ENCODE measurements at places on chromosomes 13 and 19.
A peak's percentile ranks its signal among the peaks of the same experiment; 100 is the strongest.

DNA sequence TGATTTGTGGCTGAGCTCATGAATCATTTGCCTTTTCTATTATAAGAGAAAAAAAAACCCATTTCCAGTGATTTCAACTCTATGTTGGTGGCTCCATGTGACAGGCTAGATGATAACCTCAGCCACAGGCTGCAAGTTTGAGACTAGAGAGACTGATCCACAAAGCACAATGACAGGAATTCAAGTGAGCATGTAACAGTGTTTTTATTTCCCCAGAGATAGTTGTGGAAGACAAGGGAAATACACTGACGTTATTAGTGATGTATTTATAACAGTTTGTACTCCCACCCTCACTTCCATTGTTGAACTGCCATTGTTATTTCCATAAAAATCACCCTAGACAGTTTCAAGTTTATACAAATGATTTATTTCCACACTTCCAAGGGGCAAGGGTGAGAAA, 27.9 kb upstream of the EDNRB start:
- DNase-seq: no peak

DNA sequence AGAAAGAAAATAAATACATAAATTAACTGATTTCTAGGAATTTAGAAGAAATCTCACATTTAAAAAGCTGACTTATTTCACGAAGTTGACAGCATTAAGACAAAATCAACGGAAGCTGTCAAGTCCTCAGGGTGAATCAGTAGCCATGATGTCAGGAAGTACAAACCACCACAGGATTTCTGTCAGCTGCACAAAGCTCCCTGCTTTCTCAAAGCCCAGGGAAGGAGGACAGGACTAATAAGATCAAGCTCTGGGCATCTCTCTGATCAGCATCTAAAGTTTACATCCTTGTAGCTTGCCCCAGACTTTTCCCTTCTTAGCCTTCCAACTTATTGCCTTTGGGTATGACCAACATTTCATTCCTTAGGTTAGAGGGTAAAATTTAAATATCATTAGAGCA, 9.4 kb downstream of the DCT start:
- no peak for DNase-seq

- DNase-seq: no peak
These were observed 4.1 kb downstream of the DAZAP1 start for GRCh38 chr19:1411255-1412191.

DNA sequence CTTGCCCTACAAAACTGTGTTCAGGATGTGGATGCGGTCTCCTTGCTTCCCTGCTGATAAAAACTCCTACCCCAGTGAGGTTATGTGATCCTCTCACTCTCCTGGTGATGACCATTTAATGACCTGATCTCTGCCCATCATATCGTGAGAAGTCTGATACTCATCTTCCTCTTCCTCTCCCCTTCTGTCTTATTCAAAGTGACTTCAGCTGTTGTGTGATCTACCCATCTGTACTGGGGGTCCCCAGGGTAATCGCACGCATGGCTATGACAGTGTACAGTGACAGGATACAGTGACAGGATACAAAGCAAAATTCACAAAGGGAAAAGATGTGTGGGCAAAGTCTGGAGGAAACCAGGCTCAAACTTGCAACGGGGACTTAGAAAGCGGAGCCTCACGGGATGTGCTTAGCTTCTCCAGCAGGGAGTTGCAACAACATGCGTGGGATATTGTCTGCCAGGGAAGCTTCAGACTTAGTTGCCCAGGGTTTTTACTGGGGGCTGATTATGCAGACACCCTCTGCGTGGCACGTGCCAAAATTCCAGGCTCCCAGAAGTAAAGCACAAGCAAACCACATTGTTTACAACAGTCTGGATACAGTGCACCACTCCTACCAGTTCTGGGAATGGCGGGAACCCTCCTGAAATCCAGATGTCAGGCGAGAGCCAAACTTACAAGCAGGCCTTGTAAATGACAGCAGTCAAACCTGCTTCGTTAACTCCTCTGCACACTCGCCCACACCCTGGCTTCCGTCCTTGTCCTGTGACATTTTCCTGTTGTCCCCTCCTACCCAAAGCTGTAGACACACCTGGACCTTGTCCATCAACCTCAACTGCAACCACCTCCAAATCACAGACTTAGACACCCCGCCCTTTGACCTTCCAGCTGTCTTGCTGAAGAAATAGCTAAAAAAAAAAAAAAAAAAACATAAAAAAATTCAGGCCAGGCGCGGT, 18.0 kb upstream of the GARRE1 start:
- no peak for DNase-seq

DNA sequence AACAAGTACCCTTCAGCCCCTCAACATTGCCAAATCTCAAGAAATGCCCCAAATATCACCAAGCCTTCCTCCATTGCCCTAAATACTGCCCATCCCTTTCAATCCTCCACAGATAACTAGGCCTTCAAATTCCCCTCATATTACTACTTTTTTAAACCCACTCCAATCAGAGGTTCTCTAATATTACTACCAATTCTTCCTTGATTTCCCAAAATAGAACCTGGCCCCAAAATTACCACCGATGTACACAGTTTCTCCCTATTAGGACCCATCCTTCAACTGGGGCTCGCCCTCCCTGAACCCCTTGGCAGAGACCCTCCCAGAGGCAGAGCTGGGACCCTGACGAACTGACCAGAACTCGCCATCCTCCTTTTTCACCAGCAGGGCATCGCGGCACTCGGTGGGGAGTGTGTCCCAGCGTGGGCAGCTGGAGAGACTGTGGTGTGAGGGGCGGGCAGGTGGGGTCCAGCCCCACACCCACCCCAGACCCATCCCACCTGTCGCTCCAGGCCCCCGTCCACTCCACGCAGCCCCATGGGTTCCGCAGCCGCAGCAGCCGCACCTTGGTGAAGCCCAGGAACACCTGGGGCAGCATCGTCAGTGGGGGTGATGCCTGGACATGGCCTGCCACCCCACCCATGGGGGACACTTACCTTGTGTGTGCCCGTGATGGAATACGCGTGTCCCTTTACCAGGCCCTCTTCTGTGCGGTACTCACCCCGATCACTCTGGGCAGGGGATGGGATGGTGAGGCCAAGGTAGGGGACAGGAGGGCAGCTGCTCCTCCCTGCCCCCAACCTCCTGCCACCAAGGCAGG, 6.1 kb downstream of the CAPN12 start:
- DNase-seq: no peak

DNA sequence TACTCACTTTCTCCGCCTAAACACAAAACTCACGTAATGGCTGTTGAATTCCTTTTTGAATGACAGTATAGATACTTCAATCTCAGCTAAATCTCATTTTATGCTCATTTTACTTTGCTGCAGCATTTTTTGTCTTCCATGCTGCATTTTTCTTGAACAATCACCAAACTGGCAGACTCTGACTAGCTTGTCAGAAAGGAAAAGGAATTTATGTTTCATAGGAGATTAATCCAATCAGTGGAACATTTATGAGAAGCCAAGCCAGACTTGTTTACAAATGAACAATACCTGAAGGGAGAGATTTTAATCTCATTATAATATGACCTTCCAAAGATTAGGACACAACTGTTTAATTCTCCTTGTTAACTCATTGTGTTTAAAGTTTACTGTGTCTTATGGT, 1044.3 kb downstream of the DIAPH3 start:
- no peak for DNase-seq

- DNase-seq: no peak
These were observed 10.3 kb downstream of the MBD3L2B start for GRCh38 chr19:7010722-7011593.

- DNase-seq: no peak
These were observed at the start of gene IGFL3 for GRCh38 chr19:46124638-46125115. Gene IGFL3 (minus strand): TSS chr19:46124688. CDS start chr19:46124649, 39 bp downstream.

GRCh38 chr13:76019421-76020044, 383.4 kb downstream of the LMO7 start:
- DNase-seq: no peak

DNA sequence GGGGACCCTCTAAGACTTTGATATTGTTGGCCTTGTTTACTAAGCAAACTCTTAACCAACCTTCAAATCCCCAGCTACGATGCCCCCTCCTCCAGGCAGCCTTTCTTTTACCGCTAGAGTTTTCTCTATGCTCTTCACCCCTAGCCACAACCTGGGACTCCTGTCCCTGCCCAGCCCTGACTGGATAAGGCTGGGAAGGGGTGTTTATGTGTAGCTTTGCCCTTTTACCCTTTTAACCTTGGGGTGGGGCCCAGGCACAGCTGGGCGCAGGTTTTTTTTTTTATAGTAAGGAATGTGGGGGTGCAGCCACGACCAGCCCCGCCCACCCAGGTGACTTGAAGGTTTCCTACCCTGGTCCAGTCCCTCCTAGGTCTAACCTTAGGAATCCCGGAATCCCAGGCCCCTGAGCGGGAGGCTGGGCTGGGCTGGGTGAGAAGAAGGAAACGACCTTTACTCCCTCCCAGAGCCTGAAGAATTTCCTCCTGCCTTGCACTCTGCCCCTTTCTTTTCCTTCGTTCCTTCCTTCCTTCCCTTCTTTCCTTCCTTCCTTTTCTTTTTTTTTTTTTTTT, 12.2 kb downstream of the TJP3 start:
- no peak for DNase-seq

GRCh38 chr13:48652851-48653471, 768 bp upstream of the CYSLTR2 start:
- no peak for DNase-seq

GRCh38 chr19:2607712-2608601, 94.5 kb downstream of the GNG7 start:
- peak; percentile 64 for DNase-seq

- DNase-seq: no peak
These were observed 13.4 kb upstream of the FNDC3A start for GRCh38 chr13:48962281-48962680.

GRCh38 chr19:1028062-1028926, 1.9 kb downstream of the CNN2 start:
- DNase-seq: peak; percentile 77

DNA sequence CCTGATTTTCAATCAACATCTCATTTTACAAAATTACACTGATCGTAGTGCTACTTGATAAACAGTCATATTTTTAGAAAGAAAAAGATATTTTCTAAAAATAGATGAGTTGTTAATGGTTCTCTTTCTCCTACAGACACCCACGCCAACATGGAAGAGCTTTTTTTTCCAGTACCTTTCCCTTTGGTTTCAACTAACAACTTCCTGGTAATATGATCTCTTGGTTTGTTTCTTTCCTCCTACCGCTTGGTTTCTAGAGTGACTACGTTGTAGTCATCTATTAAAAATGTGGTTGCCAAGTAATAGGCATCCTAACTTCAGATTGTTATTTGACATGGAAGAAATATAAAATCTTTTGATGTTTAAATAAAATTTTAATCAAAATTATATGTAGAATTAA, 189.0 kb downstream of the LACC1 start:
- no peak for DNase-seq

DNA sequence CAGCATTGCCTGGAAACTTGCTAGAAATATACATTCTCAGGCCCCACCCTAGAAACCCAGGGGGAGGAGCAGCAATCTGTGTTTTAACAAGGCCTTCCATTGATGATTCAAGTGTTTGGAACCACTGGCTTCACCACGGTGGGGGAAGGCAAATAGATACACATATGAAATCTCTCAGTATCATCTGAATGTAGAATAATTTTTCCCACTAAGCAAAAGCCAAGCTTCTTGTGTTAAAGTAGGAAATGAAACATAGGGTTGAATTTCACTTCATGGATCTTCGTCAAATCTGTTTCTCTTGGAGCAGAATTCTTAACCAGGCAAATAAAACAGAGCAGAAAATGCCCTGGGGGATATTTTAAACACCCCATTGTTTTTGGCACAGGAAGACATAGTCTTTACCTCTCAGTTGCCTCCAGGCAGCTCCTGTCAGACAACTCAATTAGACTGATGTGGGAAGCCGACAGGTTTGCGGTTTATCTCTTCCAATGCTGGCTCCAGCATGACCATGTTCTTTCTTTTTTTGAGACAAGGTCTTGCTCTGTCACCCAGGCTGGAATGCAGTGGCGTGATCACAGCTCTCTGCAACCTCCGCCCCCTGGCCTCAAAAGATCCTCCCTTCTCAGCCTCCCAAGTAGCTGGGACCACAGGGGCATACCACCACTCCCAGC, 213.0 kb downstream of the FOXO1 start:
- DNase-seq: no peak

DNA sequence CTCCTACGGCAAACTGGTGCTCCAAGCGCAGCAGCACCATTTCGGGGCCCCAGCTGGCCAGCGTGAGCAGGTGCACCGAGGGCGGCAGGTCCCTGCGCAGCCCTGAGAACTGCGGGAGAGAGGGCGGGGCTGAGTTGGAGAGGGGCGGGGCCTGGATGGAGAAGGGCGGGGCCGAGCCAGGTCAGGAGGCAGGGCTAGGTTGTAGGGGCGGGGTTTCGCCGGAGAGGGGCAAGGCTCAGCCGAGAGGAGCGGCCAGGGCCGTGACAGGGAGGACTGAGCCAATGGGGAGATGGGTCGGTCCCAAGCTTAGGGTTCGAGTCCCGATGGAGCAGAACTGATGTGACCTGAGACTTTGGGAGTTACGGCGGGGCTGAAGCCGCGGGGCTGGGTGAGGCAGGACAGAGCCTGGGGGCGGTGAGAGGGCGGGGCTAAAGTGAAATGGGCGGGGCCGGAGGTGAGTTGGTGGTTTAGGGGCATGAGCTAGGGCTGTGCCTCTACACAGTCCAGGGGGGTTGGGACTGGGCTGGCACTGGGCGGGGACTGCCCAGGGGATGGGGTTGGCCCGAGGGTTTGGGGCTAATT, 19.0 kb downstream of the MAN2B1 start:
- no peak for DNase-seq

DNA sequence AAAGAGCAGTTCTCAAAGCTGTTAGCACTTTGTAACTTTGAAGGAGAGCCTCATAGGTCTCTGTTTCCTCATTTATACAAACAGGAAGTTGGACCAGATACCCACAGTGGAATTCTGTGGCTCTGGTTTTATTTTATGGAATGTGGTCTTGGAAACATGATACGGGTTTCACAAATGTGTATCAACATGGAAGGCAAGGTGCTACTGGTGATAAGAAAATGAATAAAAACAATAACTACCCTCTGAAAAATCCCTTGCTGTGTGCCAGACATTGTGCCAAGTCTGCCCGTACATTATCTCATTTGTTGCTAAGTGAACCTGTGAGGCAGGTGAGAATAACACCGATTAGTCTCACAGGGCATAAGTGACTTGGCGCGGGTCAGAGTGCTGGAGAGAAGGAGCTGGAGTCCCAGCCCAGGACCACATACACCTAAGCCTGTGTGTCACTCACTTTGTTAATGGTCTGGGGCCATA, 45.0 kb upstream of the RNF113B start:
- DNase-seq: no peak
